ENCODE measurements at places on chromosomes 11 and 22. TPM values are rescaled to one million over a fixed set of nuclear protein-coding genes. Genes with fewer than 3 reads are reported as not detected.

The PHETA2 gene
- total RNA-seq = 1.3 TPM

GRCh38 chr22:19121631-19122142 is 525 bp downstream of the DGCR2 start:
- peak overlapping the region; percentile 50 for H3K27ac ChIP-seq
- H3K36me3 ChIP-seq = no peaks in the 10 kb centered on the region
- H3K4me1 ChIP-seq = peaks cover 31% of the 10 kb centered on the region
- peak; percentile 29 for DNase-seq
- H3K27me3 ChIP-seq = no peaks in the 10 kb centered on the region

The UBQLNL gene
- 0.09 TPM for total RNA-seq

The OR52N4 gene
- not detected for total RNA-seq

DNA sequence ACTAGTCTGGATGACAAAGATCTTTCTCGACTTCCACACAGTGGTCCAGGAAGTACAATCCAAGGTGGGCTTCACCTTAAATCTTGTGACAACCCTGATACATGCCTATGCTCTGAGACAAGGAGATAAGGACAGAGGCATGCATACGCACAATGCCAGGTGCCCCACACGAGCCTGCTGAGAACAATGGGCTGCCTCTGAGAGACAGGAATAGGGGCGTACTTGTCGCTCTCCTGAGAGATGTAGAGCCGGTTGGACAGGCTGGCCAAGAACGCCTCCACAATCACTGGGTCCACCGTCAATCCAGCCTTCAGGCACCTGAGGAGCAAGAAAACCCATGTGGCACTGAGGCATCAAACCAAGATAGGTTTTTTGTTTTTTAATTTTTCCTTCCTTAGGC is 25.5 kb downstream of the SERPIND1 start:
- no peaks in the 10 kb centered on the region for H3K27me3 ChIP-seq
- H3K4me3 ChIP-seq = no peak overlapping the region
- no peak overlapping the region for H3K27ac ChIP-seq
- H3K4me1 ChIP-seq = no peaks in the 10 kb centered on the region
- DNase-seq = no peak

GRCh38 chr22:41504397-41504796 is 35.5 kb downstream of the ACO2 start:
- no peaks in the 10 kb centered on the region for H3K36me3 ChIP-seq
- no peak overlapping the region for H3K4me3 ChIP-seq
- no peaks in the 10 kb centered on the region for H3K4me1 ChIP-seq
- H3K27ac ChIP-seq = no peak overlapping the region

GRCh38 chr11:31560842-31561476 is 51.4 kb downstream of the ELP4 start:
- H3K4me3 ChIP-seq = no peak overlapping the region
- H3K27me3 ChIP-seq = no peaks in the 10 kb centered on the region
- DNase-seq = no peak
- peaks cover 23% of the 10 kb centered on the region for H3K4me1 ChIP-seq
- peaks cover 5% of the 10 kb centered on the region for H3K36me3 ChIP-seq

- H3K36me3 ChIP-seq = no peaks in the 10 kb centered on the region
These were observed 186.3 kb downstream of the C11orf91 start for GRCh38 chr11:33514079-33514925.

- no peak for DNase-seq
- no peak overlapping the region for H3K27ac ChIP-seq
- peaks cover 5% of the 10 kb centered on the region for H3K4me1 ChIP-seq
These were observed 67.4 kb downstream of the FEZ1 start for GRCh38 chr11:125428486-125429173.

- no peak for DNase-seq
- no peak overlapping the region for H3K4me3 ChIP-seq
- no peaks in the 10 kb centered on the region for H3K36me3 ChIP-seq
- no peaks in the 10 kb centered on the region for H3K27me3 ChIP-seq
- H3K4me1 ChIP-seq = peaks cover 10% of the 10 kb centered on the region
These were observed 390.0 kb upstream of the CNTN5 start for GRCh38 chr11:98630736-98631135.

DNA sequence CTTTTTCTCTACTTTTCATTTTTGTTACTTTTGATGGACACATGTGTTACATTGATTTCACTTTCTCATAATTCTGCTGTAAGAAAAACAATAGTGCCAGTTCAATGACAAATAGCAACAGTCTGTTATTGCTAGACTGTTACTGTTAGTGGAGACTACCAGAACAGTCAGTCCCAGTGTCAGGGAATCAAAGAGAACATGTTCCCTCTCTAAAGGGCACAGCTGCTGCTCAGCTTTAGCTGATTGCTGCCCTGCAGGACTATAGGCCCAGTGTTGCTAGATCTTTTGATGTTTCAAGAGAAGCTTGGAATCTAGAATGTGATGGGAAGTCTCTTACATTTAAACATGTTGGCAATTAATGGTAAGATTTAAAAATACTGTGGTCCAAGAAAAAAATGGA is 3.4 kb downstream of the BIRC3 start:
- no peak overlapping the region for H3K4me3 ChIP-seq
- H3K4me1 ChIP-seq = peaks cover 19% of the 10 kb centered on the region
- peak overlapping the region; percentile 28 for H3K27ac ChIP-seq
- H3K36me3 ChIP-seq = no peaks in the 10 kb centered on the region
- peaks cover 14% of the 10 kb centered on the region for H3K27me3 ChIP-seq
- DNase-seq = no peak

GRCh38 chr22:49247194-49247924 is 580.3 kb downstream of the BRD1 start:
- no peak overlapping the region for H3K27ac ChIP-seq
- H3K27me3 ChIP-seq = peaks cover 24% of the 10 kb centered on the region
- no peak overlapping the region for H3K4me3 ChIP-seq
- no peaks in the 10 kb centered on the region for H3K4me1 ChIP-seq

The BEST1 gene
- total RNA-seq = 0.96 TPM

- peaks cover 46% of the 10 kb centered on the region for H3K27me3 ChIP-seq
- H3K36me3 ChIP-seq = peaks cover 3% of the 10 kb centered on the region
- peaks cover 10% of the 10 kb centered on the region for H3K4me1 ChIP-seq
- no peak overlapping the region for H3K4me3 ChIP-seq
- no peak overlapping the region for H3K27ac ChIP-seq
- no peak for DNase-seq
These were observed 21.6 kb upstream of the RFPL2 start for GRCh38 chr22:32226326-32227104.

The NLRP6 gene
- not detected for total RNA-seq

The RASD2 gene
- total RNA-seq = not detected

DNA sequence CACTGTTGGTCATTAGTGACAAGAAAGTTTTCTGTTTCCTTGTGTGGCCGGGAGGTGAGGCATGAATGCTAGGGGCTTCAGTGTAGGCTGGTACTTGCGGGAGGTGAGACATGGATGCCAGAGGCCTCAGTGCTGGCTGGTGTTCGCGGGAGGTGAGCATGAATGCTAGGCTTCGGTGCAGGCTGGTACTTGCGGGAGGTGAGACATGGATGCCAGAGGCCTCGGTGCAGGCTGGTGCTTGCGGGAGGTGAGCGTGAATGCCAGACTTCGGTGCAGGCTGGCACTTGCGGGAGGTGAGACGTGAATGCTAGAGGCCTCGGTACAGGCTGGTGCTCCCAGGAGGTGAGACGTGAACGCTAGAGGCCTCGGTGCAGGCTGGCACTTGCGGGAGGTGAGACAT is 48.4 kb downstream of the ANO1 start:
- no peak for DNase-seq
- H3K4me3 ChIP-seq = no peak overlapping the region
- H3K36me3 ChIP-seq = no peaks in the 10 kb centered on the region
- peaks cover 11% of the 10 kb centered on the region for H3K4me1 ChIP-seq
- H3K27ac ChIP-seq = peak overlapping the region; percentile 61

DNA sequence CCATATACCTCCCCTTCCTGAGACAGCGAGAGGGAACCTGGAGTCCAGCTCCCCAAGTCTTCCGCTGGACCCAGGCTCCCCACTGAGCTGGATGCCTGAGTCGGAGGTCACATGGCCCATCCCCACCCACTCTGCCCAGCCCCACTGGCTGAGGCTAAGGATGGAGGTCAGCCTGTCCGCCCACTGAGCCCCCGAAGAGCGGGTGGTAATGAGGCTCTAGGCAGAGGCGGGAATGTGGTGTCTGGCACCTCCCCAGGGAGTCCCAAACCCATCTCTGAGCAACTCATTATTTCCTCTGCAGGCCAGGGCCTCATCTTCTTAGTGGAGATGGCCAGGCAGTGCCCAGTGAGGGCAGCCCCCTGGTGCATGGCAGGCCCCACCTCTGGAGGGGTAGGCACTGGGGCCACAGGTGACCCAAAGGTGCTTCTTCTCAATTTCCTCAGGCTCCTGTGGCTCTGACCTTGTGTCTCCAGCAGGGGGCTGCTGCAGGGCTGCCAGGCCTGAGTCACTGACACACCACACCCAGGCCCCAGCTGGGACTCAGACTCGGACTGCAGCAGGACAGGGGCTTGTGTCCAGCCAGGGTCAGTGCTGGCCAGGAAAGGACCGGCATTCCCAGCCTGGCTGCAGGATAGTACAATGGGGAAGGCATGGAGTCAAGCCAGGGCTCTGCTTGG is 10.2 kb upstream of the PDE2A start:
- no peaks in the 10 kb centered on the region for H3K36me3 ChIP-seq
- H3K27me3 ChIP-seq = peaks cover 18% of the 10 kb centered on the region
- H3K27ac ChIP-seq = no peak overlapping the region
- no peak overlapping the region for H3K4me3 ChIP-seq
- peak; percentile 46 for DNase-seq
- H3K4me1 ChIP-seq = peaks cover 10% of the 10 kb centered on the region

DNA sequence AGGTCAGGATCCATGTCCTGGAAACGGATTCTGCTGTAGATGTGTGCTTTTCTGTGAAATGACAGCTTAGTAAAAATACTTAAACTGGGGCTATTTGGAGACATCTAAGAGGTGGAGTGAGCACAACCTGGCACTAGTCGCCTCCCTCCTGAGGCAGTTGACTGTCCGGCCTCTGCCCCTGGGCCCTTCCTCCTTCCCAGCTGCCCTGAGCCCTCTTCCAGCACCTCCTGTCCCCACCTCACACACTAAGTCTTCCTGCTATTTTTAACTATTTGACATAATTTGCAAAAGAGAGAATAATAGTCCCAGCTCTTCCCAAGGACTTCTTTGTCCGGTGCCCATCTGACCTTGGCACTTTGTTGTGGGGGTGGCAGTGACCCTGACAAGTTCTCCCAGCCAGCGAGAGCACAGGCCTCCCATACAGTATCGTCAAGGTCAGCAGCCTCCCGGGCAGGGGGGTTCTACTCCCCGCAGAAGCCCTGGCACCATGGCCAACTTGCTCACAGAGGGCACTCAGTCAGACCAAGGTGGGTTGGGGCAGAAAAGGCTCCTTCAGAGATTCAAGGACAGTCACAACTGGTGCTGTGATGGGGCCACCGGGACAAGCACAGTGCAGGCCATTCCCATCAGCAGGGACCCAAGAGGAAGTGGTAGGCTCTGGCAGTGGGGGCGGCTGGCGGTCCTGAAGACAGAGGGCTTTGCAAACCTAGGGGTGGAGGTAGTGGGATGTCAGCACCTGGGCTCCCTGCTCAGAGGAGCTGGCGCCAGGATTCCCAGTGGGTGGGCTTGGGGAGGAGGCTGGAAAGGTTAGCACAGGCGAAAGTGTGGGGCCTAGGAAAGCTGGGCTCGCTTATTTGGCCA is 5.5 kb upstream of the NEAT1 start:
- H3K4me3 ChIP-seq = peak overlapping the region; percentile 68
- no peaks in the 10 kb centered on the region for H3K36me3 ChIP-seq
- peaks cover 8% of the 10 kb centered on the region for H3K27me3 ChIP-seq
- H3K27ac ChIP-seq = no peak overlapping the region
- DNase-seq = no peak

GRCh38 chr11:74233683-74234082 is 62.6 kb downstream of the PPME1 start:
- no peaks in the 10 kb centered on the region for H3K4me1 ChIP-seq
- H3K4me3 ChIP-seq = no peak overlapping the region
- H3K27me3 ChIP-seq = no peaks in the 10 kb centered on the region

The OTOG gene
- not detected for total RNA-seq

DNA sequence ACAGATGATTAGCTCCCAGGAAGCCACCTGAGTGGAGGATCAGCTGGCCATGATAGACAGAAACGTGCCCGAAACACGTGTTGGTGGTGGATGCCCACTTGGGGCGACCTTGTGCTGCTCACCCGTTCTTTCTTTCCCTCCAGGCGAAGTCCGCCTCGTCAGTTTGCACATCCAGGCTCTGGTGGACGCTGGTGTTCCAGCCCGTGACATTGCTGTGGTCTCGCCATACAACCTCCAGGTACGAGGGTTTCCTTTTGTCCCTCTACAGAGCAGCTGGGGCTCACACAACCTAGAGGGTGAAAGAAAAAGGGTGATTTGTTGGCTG is 30.6 kb downstream of the IGHMBP2 start:
- H3K4me1 ChIP-seq = no peaks in the 10 kb centered on the region
- H3K36me3 ChIP-seq = peaks cover 11% of the 10 kb centered on the region
- H3K27ac ChIP-seq = no peak overlapping the region
- H3K4me3 ChIP-seq = no peak overlapping the region
- H3K27me3 ChIP-seq = no peaks in the 10 kb centered on the region

DNA sequence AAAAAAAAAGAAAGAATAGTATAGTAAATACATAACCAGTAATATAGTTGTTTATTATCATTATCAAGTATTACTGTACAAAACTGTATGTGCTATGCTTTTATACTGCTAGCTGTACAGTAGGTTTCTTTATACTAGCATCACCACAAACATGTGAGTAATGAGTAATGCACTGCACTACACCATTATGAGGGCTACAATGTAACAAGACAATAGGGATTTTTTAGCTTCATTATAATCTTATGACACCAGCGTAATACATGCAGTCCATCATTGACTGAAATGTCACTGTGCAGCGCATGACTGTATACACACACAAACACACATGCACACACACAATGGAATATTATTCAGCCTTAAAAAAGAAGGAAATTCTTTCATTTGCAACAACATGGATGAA is 111.5 kb upstream of the ZBED5 start:
- DNase-seq = no peak
- H3K4me1 ChIP-seq = peaks cover 9% of the 10 kb centered on the region
- peaks cover 12% of the 10 kb centered on the region for H3K36me3 ChIP-seq
- peaks cover 4% of the 10 kb centered on the region for H3K27me3 ChIP-seq

DNA sequence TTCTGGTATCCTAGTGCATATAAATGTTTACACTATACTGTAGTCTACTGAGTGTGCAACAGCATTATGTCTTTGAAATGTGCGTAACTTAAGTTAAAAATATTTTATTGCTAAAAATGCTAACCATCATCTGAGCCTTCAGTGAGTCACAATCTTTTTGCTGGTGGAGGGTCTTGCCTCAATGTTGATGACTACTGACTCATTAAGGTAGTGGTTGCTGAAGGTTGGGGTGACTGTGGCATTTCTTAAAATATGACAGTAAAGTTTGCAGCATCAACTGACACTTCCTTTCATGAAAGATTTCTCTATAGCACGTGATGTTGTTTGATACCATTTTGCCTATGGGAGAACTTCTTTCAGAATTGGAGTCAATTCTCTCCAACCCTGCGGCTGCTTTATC is 8.5 kb upstream of the CREBZF start:
- no peaks in the 10 kb centered on the region for H3K4me1 ChIP-seq
- H3K27ac ChIP-seq = no peak overlapping the region
- no peak overlapping the region for H3K4me3 ChIP-seq
- peaks cover 2% of the 10 kb centered on the region for H3K27me3 ChIP-seq
- DNase-seq = no peak

The DDTL gene
- not detected for total RNA-seq

- no peaks in the 10 kb centered on the region for H3K27me3 ChIP-seq
- peaks cover 10% of the 10 kb centered on the region for H3K36me3 ChIP-seq
- no peak overlapping the region for H3K27ac ChIP-seq
- DNase-seq = no peak
- H3K4me1 ChIP-seq = peaks cover 4% of the 10 kb centered on the region
These were observed 57.8 kb downstream of the MED15 start for GRCh38 chr22:20565079-20565734.

GRCh38 chr11:87401653-87402052 is 363.9 kb downstream of the TMEM135 start:
- no peaks in the 10 kb centered on the region for H3K27me3 ChIP-seq
- DNase-seq = no peak
- H3K27ac ChIP-seq = no peak overlapping the region
- no peak overlapping the region for H3K4me3 ChIP-seq
